Lung microvascular endothelial cell (primary cell): ENCODE measurements at places on chromosomes 6 and 20.

DNA sequence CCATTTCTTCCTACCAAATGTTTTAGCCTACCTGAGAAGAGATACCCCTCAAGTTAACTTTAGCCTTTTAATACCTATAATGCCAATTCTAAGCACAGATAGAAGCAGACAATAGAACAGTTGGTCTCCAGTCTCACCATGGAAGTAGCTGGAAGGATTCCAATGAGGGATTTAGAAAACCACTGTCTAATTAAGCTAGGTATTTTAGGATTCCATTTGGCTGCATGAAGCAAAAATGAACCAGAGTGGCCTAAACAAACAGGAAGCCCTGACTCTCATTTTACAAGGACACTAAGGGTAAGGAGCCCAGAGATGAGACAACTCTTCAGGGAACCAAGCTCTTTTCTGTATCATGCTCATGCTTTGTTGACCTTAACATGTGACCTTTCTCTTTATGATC, 199.2 kb downstream of the ALDH8A1 start:
- DNase-seq, result no peak

- DNase-seq, result peak; percentile 5
These were observed 18.4 kb downstream of the TENT5A start for GRCh38 chr6:81734081-81734480.

DNA sequence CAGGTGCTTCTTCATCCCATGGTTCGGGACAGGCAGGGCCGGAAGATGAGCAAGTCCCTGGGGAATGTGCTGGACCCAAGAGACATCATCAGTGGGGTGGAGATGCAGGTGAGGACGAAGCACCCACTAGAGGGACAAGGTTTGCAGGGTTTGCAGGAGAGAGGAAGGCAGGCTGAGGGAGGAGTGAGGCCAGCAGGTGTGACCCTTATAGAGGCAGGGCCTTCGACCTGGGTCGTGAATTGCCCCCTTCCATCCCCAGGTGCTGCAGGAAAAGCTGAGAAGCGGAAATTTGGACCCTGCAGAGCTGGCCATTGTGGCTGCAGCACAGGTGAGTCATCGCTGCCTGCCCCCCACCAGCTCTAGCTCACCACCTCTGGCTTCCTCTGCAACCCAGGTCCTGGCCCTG, 8.4 kb downstream of the VARS2 start:
- DNase-seq, result no peak

DNA sequence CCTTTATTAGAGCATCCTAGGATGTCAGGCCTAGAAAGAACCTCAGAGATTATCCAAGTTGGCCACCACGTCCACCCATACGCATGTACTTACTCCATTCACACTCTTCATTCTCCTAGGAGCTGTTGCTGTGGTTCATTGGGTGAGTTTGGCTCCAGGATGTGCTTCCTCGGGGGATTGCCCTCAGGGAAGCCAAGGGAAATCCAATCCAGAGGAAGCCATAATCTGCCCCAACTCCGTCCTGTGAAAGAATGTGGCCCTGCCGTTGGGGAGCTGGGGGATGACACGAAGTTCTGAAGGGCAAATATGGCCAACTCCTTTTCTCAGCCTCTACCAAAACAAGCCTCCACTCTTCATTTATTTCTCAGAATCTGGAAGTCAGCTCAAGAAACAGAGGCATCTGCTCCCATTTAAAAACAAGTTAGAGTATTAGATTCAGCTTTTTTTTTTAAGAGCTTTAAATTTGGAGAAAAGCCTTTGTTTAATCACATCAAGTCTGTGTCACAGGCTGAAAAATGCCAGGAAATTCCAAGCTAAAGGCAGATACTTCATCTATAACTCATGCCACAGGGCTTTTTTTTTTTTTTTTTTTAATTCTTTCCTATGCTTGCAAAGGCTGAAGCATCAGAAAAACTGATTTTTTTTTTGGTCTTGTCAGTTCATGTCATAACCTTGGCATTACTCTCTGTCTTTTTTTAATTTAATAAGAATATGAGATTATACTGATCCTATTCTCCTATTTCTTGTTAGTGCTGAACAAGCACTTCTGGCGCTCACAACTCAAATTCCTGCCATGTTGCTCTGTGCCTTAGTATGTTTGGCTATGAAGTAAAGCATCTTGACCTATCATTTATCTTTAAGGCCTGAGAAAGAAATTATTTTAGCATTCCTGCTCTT, 480.9 kb upstream of the MARCKS start:
- DNase-seq, result peak; percentile 14

DNA sequence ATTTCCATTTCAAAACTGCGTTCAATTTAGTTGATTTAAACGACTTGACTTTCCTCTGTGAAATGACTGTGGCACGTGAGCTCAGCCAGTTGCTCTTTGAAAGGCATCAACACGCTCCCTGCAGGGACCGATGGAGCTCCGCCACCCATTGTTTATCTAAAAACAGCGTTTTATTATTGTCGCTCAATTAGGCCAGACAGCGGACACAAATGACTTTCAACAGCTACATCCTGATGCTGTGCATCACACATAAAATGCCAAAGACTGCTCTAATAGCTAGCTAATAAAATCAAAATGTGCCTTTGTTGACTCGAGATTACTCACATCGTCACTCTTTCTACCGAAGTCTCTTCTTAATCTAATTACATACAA, 332.5 kb downstream of the CD83 start:
- DNase-seq, result no peak

DNA sequence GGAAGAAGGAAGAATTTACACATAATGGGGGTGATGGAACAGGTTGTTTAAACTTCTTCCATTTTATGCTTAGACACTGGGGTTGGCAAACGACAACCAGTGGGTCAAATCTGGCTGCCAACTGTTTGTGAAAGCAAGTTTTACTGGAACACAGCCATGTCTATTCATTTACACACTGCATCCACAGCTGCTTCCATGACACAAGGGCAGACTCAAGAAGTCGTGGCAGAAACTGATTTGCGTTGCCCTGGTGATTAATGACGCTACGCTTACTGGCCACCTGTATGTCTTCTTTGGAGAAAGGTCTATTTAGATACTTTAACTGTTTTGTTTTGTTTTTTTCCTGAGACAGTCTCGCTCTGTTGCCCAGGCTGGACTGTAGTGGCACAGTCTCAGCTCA, 19.0 kb downstream of the CTCFL start:
- no peak for DNase-seq

- no peak for DNase-seq
These were observed 114.7 kb downstream of the THEMIS start for GRCh38 chr6:127786109-127786508.

GRCh38 chr6:17197607-17198006, 83.6 kb upstream of the RBM24 start:
- DNase-seq, result no peak

- no peak for DNase-seq
These were observed 2.8 kb downstream of the SLC12A5 start for GRCh38 chr20:46031701-46032254.

GRCh38 chr6:170111141-170111664, 179.7 kb downstream of the DLL1 start:
- DNase-seq, result no peak

DNA sequence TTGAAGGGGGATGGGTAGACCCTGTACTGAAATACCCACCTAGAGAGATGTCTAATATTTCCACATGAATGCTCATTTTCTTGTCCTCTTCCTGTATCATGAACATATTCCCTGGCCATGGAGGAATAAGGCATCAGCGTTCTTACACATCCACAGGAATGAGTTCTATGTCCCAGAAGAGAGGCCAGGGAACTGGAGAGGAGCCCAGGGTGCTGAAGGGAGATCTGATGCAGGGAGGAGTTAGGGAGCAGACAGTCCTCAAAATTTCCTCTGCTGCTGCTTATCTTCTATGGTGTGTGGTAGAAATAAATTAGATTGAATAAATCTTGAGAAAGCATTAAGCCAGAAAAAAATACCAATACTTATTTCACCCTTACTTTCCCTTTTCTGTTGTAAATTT, 295.0 kb downstream of the KCNQ5 start:
- no peak for DNase-seq

DNA sequence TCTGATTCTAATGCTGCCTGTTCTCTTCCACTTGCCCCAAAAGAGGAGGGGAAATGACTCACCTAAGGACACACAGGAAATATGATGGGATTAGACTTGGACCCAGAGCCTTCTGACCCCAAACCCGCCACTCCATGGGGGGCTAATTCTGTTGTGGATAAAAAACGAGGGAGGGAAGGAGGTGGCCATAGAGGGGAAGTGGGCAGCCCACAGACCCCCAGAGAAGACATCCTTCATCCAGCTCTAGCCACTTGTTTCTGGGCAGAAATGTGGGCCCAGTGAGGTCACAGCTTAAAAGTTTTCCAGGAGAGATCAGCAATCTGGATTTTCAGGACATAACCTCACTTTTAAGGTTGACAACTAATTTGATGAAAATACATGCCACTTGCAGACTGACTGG, 202.1 kb downstream of the ANKRD60 start:
- DNase-seq, result no peak

- no peak for DNase-seq
These were observed 75.7 kb upstream of the RALY start for GRCh38 chr20:33917831-33918525.

DNA sequence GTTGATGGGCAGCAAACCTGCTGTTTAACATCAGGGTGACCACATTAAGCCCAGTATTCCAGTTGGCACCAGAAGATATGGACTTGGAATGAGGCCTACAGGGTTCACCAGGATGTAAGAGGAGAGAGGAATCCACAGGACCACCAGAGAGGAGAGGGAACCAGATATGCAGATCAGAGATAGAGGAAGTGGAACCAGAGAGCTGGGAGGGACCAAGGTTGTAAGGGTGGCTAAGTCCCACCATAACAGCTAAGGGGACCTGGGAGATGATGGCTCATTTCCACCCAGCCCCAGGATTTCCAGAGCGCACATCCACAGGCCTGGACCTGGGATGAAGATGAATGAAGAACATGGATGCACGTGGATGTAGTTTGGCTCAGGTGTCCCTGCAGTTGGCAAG, 11.1 kb downstream of the BTN2A1 start:
- no peak for DNase-seq

GRCh38 chr6:47084610-47085009, 42.5 kb upstream of the ADGRF1 start:
- DNase-seq, result no peak

DNA sequence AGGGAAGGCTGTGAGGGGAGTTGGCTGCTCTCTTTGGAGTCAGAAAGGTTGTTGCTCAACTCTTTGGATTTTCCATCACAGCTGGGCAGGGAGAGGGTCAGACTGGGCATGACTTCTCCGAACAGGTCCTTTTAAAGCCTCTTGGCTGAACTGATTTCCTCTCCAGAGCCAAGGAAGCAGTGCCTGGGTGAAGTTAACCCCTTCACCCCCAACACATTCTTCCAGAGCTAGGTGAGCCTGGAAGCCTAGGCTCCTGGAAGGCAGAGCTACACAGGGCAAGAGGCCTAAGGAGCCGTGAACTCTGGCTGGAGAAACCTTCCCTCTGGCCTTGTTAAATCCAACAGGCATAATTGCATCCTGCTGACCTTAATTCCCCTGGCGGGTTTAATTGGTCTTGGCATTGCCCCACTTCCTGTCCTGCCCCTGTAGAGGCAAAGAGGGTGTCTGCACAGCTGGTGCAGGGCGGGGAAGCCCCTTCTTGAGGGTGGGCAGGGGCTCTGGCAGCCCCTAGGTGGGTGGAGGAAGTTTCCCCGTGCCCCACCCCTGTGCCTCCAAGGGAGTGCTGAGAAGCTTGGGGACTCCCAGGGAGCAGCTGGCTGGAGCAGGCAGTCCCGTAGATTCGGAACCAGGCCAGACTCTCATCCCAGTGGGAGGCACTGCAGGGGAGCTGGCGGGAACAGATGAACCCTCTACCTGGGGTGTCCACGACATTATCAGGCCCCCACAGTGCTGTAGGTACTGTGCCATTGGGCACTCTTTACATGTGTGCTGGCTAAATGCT, 3.6 kb upstream of the MYLK2 start:
- DNase-seq, result no peak

GRCh38 chr6:163290545-163291274, 123.8 kb upstream of the QKI start:
- DNase-seq, result no peak

GRCh38 chr20:37527638-37528445, at the start of gene BLCAP:
TSS of gene BLCAP (minus strand) at chr20:37527876. CDS start at chr20:37519174, 8,702 bp downstream.
- DNase-seq, result peak; percentile 88

DNA sequence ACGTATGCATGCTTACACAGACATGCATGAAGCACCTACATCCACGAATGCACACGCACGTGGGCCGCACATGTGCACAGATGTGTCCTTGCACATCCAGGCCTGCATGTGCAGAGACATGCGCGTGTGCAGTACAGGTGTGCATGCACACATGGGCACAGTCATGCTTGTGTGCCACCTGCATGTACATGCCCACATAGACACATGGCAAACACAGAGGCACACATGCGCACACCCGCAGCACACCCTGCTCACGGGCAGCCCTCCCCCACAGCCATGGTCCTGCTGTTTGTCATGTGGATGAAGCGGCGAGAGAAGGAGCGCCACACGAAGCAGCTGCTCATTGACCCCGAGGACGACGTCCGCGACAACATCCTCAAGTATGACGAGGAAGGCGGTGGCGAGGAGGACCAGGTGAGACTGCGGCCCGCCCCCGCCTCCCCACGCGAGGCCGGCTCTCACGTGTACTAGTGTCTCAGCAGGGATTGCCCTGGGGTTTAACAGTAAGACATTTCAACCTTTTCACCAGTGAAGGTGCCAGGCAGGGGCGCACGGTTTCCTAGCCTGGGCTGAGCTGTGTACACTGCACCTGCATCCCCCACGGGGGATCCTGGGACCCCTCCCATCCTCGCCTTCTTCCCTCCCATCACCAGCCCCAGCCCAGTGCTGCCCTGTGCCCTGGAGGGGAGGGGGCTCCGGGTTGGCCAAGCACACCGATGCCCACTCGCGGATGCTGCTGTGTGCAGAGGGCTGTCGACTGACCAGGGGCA, 132.8 kb downstream of the TAF4 start:
- DNase-seq, result no peak
